ENCODE measurements at places on chromosomes 2 and 18. TPM values are rescaled to one million over a fixed set of nuclear protein-coding genes. Genes with fewer than 3 reads are reported as not detected.

The IL1B gene
- total RNA-seq, result 5.6 TPM

The VWC2L gene
- not detected for total RNA-seq

- H3K4me3 ChIP-seq, result no peak overlapping the region
- H3K4me1 ChIP-seq, result no peaks in the 10 kb centered on the region
- no peaks in the 10 kb centered on the region for H3K36me3 ChIP-seq
- no peak for DNase-seq
- no peak overlapping the region for H3K27ac ChIP-seq
Measured at GRCh38 chr2:18009891-18010290, 131.4 kb downstream of the KCNS3 start.

DNA sequence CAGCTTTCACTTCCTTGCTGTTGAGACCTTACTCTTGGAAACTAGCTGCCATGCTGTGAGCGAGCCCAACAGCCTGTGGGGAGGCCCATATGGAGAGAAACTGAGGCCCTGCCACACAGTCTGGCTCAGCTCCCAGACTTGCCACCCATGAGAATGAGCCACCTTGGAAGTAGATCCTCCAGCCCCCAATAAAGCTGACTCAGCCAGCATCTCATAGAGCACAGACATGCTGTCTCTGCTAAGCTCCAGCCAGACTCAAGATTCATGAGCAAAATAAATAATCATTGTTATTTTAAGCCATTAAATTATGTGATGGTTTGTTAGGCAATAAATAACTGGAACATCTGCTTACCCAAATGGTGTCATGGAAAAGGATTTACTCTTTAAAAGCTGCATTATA lies 53.6 kb upstream of the DDX18 start:
- H3K36me3 ChIP-seq, result no peaks in the 10 kb centered on the region
- no peak overlapping the region for H3K27ac ChIP-seq
- H3K4me1 ChIP-seq, result no peaks in the 10 kb centered on the region
- no peak for DNase-seq
- H3K27me3 ChIP-seq, result no peaks in the 10 kb centered on the region

GRCh38 chr18:9366126-9366714 lies 31.6 kb downstream of the TWSG1 start:
- H3K27ac ChIP-seq, result no peak overlapping the region
- no peaks in the 10 kb centered on the region for H3K27me3 ChIP-seq
- no peaks in the 10 kb centered on the region for H3K4me1 ChIP-seq
- peaks cover 4% of the 10 kb centered on the region for H3K36me3 ChIP-seq

The TCF7L1 gene
- not detected for total RNA-seq

DNA sequence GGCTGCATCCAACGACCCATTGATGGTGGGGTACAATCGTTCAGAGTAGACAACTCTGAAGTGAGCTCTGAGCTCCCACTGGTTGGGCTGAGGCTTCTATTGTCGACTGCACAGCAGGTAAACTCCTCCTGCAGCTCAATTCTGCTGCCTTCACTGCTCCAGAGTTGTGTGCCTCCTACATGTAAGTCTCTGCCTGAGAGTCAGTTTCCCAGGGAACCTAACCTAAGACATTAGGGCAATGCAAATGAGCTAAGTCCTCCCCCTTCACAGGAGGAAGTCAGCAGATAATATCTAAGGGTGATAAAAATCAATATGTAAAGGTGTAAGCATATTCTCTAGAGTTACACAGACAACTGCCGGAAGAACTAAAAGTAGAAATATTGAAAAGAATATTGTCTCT lies 22.5 kb upstream of the ACYP2 start:
- no peak overlapping the region for H3K27ac ChIP-seq
- no peak overlapping the region for H3K4me3 ChIP-seq
- DNase-seq, result peak; percentile 53
- peaks cover 23% of the 10 kb centered on the region for H3K4me1 ChIP-seq
- no peaks in the 10 kb centered on the region for H3K27me3 ChIP-seq

The SERPINB8 gene
- total RNA-seq, result 9.8 TPM

DNA sequence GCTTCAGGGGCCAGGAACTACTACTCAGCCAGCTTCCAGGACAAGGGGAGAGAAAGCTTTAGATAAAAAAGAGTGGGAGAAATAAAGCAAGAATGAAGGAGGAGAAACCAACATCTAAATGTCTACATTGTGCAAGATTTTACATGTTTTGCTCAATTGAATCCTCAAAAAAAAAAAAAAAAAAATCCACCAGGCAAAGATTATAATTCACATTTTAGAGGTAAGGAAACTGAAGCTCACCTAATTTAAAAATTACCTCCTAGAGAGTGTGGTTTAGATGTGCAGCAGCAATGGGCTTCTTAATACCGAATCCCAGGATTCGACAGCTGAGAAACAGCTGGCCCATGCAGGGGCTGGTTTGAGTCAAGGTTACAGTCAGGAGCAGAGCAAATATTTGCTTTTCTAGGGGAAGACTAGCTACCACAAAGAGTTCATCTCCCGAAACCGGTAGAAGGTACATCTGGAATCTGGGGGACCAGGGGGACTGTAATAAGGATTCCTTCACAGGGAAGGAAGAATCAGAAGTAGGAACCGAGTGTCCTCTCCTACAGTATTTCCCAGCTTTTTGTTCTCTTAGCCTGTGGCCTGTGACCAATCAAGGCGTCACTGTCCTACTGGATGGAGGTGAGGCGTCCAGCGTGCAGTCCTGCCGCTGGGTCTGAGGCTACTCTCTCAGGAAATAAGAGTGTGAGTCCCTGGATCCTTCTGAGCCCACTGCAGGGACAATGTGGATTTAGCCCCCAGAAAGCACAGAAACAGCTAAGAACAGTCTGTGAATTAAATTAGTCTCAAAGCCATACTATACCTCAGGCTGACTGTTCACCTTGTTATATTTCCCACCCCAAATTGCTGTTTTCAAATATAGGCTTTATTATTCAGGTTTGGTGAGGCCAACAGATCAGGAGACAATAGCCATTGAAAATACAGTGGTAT lies 42.3 kb downstream of the IL1R2 start:
- no peaks in the 10 kb centered on the region for H3K36me3 ChIP-seq
- no peak overlapping the region for H3K4me3 ChIP-seq
- H3K27me3 ChIP-seq, result no peaks in the 10 kb centered on the region
- no peak overlapping the region for H3K27ac ChIP-seq
- H3K4me1 ChIP-seq, result peaks cover 25% of the 10 kb centered on the region
- DNase-seq, result no peak

The MREG gene
- 1.8 TPM for total RNA-seq

DNA sequence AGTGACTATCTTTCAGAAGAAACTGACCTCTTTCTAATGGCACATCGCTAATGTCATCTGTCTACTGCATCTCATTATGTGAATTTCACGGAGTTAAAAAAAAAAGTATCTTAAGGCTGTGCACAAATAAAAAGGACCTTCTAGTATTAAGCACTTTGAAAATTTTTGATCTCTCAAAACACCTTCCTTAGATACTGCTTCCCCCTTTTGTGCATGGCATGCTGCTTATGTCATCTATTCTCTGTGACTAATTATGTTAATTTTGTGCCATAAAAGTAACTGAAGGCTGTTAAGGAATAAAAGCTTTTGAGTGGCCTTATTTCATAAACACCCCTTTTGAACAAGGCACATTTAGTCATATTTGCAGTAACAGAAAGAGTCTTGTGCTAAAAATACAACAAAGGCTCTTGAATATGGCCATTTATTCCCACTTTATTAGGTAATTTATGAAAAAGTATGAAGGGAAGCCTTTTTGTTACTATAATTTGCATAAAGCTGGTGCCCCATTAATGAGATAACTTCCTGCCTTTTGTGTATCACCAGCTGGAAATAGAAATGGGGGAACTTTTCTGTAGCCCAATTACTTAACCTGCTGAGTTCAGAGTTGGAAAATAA lies 1412.0 kb upstream of the ZEB2 start:
- no peaks in the 10 kb centered on the region for H3K27me3 ChIP-seq
- DNase-seq, result no peak
- H3K27ac ChIP-seq, result no peak overlapping the region
- H3K4me1 ChIP-seq, result no peaks in the 10 kb centered on the region

- H3K36me3 ChIP-seq, result no peaks in the 10 kb centered on the region
- peaks cover 91% of the 10 kb centered on the region for H3K27me3 ChIP-seq
- H3K4me1 ChIP-seq, result peaks cover 46% of the 10 kb centered on the region
- no peak overlapping the region for H3K4me3 ChIP-seq
- H3K27ac ChIP-seq, result no peak overlapping the region
Measured at GRCh38 chr2:118856978-118857676, 9.7 kb upstream of the EN1 start.

The SIX3 gene
- total RNA-seq, result not detected

Data from CD4-positive, alpha-beta T cell (primary cell).